AG08396 (cell line): ENCODE measurements at places on chromosomes 1 and 21.

- peak; percentile 34 for DNase-seq
These were observed 35.5 kb downstream of the CAPN2 start for GRCh38 chr1:223747838-223748335.

DNA sequence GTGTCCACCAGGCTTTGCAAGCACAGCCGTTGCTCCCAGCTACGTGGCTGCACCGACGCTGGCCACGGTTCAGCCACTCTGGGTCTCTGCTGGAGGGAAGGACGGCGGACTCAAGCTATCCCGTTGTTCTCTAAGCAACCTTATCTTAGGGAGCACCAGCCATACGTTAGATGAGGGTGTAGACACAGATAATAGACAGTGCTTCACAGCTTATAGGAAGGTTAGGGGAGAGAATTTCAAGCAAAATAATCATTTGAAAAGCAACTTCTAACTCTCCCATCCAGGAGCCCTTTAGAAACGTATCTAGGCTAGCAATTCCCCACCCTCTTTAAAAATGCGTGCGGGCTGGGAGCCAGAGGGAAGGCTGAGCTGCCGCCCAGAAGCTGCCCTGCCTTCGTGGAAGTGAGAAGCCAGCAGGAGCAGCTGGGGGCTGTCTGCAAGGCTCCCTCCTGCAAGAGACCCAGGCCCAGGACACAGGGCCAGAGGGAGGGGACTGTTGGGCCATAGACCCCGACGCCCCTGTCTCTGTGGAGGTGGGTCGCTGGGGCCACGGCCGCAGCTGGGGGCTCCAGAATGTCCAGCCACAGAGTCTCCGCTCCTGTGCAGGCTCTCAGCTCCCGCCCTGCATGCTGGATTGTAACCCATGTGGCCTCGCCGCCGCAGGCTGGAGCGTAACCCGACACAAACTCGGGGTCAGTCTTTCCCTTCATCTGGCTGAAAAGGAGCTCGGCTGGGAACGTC lies 31.2 kb upstream of the COL6A2 start:
- peak; percentile 73 for DNase-seq

DNA sequence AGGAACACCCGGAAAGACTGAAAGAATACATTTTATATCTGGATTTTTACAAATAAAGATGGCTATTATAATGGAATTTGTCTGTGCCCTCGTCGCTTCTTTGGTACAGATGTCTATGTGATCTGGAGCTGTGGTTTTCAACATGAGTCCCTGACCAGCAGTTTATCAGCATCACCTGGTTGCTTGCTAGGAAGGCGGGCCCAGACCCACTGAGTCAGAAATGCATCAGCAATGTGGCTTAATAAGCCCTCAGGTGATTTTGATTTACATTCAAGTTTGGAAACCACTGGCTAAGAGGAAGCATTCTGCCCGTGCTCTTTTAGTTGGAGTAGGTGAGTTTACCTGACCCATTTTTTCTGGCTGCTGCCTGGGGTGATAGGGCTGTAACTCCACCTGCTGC lies 31.7 kb downstream of the ATP1A1 start:
- no peak for DNase-seq

DNA sequence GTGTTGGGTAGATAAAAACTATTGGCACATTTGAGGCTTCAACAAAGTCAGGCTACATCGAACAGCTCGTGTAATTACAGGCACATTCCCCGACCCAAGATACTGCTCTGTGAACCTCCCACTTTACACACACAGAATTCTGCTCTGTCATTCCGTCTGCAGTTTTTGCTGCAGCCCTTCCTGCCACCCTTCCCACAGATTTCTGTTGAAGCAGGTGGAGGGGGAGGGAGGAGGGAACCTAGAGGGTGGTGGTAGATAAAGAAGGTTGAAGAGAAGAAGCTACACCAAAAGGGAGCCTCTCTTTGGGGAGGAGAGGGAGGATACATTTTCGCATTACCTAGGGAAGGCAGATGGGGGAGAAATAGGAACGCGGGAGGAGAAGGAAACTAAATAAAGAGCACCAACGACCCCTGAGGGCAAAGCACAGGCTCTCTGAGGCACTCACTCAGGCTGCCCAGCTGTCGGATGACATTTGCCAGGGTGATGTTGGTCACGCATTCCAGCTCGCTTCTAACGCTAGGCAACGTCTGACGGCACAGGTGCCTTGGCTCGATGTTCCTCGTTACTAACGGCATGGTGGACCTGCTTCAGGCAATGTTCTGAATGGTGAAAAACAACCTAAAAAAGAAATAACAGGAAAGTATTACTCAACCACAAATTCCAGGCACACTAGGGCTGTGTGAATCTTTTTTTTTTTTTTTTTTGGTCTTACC lies 36.0 kb downstream of the GPR3 start:
- no peak for DNase-seq

- peak; percentile 59 for DNase-seq
These were observed 1.2 kb downstream of the PABPC4 start for GRCh38 chr1:39575191-39576015.

GRCh38 chr1:42931108-42931539 lies 27.5 kb downstream of the SLC2A1 start:
- peak; percentile 73 for DNase-seq

GRCh38 chr1:81505831-81506230 lies 294.9 kb upstream of the ADGRL2 start:
- DNase-seq = no peak

DNA sequence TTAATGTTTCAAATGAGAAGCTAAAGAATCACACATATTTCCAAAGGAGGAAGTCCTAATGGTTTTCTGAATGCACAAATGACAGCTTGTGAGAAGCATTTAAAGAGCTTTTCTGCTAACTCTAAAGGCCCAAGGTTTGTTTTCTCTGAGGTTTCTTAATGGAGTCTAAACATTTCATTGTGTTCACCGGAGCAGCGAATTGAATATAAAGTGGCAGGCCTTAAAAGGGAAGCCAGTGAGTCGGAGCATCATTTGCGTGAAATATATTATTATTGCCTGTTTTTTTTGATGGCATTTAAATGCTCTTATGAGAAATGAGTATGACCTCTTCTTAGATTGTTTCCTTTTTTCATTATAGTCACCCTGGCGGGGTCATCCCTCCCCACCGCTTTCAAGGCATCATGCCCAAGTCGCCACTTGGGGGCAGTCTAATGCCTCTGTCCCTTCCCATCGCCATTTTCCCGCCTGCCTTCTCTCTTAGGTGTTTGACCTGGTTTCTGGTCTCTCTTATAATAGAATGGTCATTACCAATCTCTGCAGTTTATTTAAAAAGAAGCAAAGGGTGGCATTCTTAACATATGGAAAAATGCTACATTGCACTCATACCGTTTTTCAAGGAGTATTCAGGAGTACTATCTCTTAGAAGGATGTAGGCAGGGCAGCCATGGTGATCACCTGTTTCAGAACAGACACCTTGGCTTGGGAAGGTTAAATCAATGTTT lies 25.3 kb upstream of the OVAAL start:
- peak; percentile 59 for DNase-seq

GRCh38 chr21:38067086-38067739 lies 151.0 kb upstream of the KCNJ6 start:
- DNase-seq = no peak

- no peak for DNase-seq
These were observed 13.8 kb upstream of the THEM5 start for GRCh38 chr1:151867321-151867720.

DNA sequence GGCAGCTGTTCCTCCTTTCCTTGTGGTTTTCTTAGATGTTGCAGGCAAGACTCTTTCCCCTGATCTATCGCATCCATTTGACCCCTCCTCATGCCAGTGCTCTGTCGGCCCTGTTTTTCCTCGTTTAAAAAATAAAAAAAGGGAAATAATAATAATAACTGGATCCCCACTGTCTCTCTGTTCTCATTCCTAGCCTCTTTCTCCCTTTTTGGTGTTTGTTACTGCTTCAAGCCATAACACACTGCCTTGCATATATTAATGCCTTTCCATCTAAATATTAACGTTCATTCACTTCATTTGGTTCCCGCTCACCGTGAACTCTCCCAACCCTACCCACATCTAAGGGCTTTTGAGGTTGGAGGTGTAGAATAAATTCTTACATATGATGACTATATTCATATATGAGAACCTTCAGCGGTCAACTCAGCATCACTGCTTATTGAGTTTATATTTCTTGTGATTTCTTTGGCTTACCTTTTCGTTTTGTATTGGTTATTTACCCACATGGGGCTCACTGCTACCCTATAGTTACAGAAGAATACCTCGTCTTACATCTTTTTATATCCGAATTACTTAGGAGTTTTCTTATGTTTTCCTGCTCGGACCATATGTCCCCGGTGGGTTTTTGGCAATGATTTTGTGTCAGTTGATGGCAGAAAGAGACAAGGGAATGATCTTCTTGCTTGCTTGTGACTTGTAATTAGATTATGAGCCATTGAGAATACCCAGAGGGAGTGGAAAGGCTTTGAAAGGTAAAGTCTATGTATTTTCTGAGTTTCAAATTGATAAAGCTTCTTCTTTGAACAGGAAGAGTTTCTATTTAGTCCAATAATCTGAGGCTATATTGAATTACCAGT lies 805 bp downstream of the ATG4C start:
- no peak for DNase-seq

GRCh38 chr21:39441502-39442475 lies 3.8 kb downstream of the LCA5L start:
- peak; percentile 57 for DNase-seq

GRCh38 chr1:63142001-63142400 lies 180.4 kb upstream of the FOXD3 start:
- DNase-seq = no peak

DNA sequence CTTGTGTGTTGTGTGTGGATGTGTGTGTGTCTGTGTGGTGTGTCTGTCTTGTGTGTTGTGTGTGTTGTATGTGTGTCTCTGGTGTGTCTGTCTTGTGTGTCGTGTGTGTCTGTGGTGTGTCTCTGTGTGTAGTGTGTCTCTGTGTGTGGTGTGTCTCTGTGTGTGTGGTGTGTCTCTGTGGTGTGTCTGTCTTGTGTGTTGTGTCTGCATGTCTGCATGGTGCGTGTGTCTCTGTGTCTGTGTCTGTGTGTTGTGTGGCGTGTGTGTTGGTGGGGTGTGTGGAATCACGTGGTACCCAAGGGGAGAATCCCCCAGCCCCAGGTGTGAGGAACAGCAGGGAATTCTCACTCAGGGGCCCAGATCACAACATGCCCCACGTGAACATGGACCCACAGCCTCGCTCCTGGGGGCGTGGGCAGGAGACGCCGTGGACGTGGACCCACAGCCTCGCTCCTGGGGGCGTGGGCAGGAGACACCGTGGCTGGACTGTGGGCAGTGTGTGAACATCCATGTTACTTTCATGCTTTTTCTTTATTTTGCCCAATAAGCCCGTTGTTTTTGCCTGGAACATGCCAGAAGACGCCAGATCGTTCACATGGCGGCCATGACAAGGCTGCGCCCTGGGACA lies 67.8 kb downstream of the SLC19A1 start:
- DNase-seq = no peak

- peak; percentile 46 for DNase-seq
These were observed 137.8 kb downstream of the BARHL2 start for GRCh38 chr1:90579212-90579802.

DNA sequence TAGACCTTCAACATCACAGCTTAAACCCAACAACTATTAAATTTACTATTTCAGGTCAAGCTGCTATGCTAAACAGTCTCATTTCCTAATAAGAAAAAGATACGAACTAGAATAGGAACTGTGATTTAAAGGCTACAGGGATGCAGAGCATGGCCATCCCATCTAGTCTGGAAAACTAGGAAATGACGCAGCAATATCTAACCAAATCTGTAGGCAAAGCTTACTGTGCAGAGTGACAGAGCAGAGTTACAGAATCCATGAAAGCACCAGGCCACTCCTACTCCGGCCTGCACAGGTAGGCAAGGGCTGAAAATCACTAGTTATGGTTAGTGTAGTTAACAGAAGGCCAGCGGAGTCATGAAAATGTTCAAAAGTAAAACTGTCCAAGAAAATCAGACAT lies 2.1 kb downstream of the HLCS start:
- DNase-seq = no peak

DNA sequence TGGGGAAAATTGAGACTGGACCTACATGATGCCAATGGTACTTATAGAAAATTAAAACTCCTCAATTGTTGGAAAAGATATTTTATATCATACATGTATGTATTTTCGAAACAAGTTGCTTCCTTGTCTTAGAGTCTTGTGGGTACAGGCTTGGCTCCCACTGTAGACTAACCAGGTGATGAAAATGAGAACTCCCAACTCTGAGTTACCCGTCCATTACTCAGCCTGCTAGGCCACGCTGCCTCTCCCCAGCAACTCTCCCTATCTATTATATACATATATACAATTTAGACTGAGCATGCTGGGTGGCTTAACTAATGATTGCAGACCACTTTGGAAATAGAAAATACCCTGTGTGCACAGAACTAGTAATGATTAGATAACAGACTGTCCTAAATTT lies 628.7 kb downstream of the LMO4 start:
- no peak for DNase-seq
